ENCODE measurements at places on chromosomes 6 and 20.

DNA sequence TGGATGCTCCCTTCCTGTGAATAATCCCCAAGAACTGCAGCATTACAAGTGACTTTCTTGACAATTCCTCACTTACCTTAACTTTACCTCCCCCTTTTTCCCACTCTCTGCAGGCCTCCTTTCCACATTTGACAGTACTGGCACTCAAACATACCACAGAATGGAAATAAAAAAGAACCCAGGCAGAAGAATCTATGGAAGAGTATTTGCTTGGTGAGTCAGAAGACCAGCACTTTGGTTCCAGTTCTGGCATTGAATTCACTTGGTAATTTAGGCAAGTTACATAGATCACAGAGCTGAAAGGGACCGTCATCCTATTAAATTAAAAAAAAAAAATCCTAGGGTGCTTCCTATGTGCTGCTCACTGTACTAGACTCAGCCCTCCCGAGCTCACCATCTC lies 55.0 kb downstream of the BTBD9 start:
- no peak for DNase-seq

- DNase-seq: no peak
These were observed 27.5 kb downstream of the NCOA7 start for GRCh38 chr6:125818225-125818657.

GRCh38 chr20:23106271-23106851 lies 20.2 kb upstream of the CD93 start:
- DNase-seq: no peak

DNA sequence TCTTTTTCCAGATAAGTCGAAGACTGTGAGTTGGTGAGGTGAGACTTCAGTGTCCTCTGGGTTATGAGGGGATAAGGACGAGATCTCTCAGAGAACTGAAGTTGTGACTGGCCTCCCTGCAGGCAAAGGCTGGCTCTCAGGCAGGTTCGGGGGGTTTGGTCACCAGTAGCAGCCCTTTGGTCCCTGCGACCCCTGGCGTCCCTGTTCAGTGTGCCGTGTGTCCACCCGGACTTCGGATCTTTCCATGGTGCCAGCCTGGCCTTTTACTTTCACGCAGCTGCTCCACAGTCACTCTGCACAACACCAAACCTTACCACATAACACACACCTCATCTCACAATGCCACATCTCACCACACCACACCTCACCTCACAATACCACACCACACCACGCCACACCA lies 131.9 kb downstream of the ERMARD start:
- DNase-seq: no peak

GRCh38 chr6:34247481-34248197 lies 1.2 kb downstream of the SMIM29 start:
- DNase-seq: no peak
